IMR-90 (cell line): ENCODE measurements at places on chromosomes 16 and 17. TPM values are rescaled to one million over a fixed set of nuclear protein-coding genes. Genes with fewer than 3 reads are reported as not detected.

DNA sequence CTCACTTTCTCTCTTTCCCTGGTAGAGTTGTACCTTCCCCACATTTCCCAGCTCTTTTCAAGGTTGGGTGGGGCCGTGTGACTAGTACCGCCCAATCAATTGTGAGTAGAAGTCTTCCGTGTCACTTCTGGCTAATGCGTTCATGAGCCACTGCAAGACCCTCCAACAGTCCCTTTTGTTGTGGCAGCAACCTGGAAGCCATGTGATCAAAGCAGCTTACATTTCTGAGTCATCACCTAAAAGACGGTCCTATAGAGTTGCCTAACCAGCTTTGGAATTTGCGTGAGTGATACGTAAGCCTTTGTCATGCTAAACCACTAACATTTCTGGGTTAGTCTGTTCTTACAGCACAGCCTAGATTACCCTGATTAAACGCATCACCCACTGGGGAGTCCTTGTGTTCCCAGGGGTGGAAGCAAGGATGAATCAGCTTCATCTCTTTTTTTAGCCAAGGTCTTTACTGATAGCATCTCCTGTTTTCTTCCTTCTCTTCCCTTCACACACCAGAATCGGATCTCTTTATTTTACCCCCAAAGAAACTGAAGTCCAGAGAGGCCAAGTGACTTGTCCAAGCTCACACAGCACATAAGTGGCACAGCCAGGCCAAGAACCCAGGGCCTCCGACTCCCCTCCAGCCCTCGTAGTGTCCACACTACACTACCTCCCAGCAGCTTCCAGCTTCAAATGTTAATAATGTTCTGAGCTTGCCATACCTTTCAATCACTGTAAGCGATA lies 366.3 kb upstream of the XYLT1 start:
- peak; percentile 98 for DNase-seq

DNA sequence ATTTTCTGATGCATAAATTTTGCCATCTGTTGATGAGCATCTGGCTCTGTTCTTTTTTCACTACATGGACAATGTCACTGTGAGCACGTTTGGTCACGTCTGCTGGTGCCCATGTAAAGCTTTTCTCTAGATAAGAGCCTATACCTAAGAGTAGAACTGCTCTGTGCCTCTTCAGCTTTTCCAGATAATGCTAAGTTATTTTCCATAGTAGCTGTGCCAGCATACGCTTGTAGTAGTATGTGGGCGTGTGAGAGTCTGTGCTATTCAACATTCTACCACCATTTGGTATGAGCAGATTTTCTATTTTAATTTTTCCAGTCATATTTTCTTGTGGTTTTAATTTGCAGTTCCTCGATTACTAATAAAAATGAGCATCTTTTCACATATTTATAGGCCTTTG lies 33.2 kb downstream of the VPS35L start:
- DNase-seq, result no peak

DNA sequence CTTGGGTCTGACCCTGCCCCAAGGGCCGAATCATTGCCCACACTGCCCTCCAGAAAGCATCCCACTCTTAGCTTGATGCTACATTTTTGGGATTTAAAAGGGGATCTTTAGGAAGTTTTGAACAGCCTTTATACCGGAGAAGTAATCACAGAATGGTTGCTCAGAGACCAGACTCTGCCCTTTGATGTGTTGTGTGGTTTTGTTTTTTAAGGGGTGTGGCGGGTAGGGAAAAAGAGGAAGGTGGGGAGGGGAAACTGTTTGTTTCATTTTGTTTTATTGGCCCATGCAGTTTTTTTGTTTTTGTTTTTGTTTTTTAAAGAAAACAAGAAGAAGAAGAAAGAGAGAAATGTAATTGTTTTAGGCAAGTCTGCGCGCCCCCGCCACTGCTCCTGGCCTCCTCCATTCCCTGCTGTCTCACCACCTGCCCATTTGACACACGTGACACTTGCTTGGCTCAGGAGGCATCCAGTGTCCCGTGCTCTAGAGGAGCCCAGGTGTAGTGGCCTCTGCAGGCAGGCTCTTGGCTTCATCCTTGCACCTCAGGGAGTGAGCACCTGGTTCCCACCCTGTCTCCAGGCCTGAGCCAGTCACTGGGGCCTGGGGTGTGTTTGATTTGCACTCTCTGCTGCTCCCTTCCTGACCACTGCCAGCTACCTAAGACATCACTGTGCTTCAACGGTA lies 35.7 kb downstream of the GNAO1 start:
- no peak for DNase-seq

GRCh38 chr16:54370278-54371040 lies 83.9 kb upstream of the IRX3 start:
- no peak for DNase-seq

GRCh38 chr17:32673964-32674363 lies 187.2 kb downstream of the CDK5R1 start:
- DNase-seq, result no peak

- peak; percentile 91 for DNase-seq
Measured at GRCh38 chr16:19119564-19119963, 5.8 kb downstream of the ITPRIPL2 start.

Gene SLC43A2
- total RNA-seq, result 3.3 and 3.8 TPM in 2 replicates

DNA sequence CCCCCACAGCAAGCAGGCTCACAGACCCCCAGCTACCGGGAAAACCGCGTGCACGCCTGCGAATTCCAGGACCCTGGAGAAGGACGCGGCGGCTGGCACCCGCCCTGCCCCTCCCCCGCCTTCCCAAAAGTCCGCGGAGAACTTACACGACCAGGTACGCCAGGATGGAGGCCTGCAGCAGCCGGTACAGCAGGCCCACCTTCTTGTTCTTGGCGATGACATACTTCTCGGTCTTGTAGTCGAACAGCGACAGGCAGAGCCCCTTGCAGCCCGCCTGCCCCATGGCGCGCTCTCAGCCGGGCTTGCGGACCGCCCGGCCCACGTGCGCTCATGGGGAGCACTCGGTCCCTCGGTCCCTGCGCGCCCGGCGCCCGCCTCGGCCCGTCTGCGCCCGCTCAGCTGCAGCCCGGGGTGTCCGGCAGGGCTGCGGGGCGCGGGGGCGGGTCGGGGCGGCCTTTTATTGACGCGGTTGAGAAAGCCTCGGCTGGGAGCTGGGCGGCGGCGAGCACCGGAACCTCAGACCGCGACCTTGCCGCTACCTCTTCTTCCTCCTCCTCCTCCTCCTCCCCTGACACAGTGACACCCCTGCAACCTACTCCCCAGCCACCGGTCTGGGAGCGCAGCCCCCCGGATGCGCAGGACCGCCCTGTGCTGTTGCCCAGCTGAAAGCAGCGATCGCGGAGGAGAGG lies at the start of gene P2RX5:
Gene P2RX5 (minus strand): TSS at position 433 of the 689 bp plus-strand sequence. CDS start 150 bp downstream, at position 283.
- no peak for DNase-seq

- DNase-seq, result no peak
Measured at GRCh38 chr17:66725956-66726355, 109.0 kb upstream of the CACNG5 start.

DNA sequence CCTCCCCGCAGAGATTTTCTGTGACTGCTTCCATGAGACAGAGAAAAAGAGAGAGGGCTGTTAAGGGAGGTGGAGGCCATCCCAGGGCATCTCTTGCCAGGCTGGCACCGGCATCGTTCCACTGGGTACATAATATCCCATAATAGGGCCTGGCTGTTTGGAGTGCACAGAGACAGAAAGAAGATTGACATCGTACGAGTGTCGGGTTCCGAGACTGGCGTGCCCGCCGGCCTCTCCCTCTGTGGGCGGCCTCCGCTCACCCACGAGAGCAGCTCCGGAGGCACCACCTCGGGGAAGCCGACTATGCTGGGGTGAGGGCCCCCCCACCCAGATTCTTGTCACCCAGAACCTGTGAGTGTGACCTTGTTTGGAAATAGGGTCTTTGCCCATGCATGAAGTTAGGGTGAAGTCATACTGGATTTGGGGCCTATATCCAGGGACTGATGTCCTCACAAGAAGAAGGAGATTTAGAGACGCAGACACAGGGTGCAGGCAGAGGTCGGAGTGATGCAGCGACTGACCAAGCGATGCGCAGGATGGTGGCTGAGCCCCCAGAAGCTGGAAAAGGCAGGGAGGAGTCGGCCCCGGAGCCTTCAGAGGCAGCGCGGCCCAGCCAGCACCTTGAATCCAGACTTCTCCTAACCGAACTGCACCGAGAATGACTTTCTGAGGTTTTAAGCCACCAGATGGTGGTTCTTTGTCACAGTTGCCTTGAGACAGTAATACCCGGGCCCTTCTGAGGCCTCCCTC lies 101.8 kb upstream of the CIBAR2 start:
- no peak for DNase-seq

DNA sequence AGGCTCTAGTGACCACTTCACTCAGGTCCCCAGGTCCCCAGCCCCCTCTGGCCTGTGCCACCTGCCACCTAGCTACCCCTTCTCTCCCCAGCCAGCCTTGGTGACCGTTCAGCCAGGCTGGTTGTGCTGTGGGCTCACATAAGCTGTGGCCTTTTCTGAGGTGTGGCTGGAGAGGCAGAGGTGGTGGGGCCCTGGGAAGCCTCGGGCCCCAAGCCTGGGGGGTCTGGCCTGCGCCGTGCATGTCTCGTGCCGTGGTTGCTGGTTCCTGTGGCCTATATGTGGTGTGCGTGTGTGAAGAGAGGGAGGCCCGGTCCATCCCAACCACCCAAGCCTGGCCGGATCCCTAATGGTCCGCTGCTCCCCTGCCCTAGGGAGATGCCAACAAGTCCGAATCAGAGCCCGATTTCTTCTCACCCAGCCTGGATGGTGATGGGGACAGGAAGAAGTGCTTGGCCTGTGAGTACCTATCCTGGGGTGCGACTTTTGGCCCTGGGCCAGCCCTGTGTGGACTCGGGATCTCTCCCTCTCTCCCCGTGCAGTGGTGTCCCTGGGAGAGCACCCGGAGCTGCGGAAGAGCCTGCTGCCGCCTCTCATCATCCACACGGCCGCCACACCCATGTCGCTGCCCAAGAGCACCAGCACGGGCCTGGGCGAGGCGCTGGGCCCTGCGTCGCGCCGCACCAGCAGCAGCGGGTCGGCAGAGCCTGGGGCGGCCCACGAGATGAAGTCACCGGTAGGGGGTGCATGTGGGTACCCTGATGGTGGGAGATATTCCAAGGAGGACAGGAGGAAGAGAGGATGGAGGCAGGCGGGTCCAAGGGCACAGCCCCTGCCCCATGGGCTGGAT lies 35.9 kb downstream of the CACNA1G start:
- no peak for DNase-seq

GRCh38 chr17:63961355-63962212 lies 11.1 kb downstream of the SCN4A start:
- peak; percentile 53 for DNase-seq

DNA sequence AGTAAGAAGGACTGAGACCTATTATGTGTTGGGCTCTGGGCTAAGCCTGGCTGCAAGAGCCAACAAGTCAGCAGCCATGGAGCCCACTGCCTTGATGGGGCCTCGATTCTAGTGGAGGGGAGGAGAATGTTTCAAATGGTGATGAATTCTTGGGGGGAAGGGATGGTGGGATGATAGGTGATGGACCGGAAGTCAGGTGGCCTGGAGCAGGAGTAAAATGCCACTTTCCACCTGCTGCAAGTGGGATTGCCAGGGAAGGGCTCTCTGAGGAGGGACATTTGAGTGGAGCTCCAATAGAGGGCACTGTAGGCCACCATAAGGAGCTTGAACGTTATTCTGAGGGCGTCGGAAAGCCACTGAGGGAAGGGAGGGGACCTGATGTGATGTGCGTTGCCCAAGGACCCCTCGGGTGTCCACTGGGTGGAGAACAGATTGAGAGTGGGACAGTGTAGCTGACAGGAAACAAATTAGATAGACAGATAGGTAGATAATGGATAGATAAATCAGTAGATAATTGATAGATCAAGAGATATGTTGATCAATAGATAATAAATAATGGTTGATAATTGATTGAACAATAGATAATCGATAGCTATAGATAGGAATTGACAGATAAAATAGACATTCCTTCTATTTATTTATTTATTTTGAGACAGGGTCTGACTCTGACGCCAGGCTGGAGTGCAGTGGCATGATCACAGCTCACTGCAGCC lies 18.2 kb upstream of the NXPH3 start:
- DNase-seq, result peak; percentile 46

DNA sequence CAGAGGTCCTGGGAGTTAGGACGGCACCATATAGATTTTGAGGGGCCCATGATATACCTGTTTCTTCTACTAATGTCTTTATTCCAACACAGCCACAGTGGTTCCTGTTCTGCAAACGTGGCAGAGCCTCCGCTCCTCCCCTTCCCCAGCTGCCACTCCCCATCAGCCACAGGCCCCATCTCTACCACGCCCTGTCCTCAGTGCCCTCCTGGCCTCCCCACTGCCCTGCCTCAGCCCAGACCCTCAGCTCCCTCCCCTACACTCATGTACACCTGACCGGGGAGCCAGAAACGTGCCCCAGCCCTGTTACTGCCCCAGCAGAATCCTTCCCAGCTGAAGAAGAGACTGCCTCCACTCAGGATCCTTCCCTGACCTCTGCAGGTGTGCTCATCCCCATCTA lies 11.9 kb upstream of the RBFOX3 start:
- no peak for DNase-seq

Gene GP2
- total RNA-seq, result not detected in 2 replicates

GRCh38 chr17:45784741-45785479 lies 790 bp downstream of the CRHR1 start:
- no peak for DNase-seq

DNA sequence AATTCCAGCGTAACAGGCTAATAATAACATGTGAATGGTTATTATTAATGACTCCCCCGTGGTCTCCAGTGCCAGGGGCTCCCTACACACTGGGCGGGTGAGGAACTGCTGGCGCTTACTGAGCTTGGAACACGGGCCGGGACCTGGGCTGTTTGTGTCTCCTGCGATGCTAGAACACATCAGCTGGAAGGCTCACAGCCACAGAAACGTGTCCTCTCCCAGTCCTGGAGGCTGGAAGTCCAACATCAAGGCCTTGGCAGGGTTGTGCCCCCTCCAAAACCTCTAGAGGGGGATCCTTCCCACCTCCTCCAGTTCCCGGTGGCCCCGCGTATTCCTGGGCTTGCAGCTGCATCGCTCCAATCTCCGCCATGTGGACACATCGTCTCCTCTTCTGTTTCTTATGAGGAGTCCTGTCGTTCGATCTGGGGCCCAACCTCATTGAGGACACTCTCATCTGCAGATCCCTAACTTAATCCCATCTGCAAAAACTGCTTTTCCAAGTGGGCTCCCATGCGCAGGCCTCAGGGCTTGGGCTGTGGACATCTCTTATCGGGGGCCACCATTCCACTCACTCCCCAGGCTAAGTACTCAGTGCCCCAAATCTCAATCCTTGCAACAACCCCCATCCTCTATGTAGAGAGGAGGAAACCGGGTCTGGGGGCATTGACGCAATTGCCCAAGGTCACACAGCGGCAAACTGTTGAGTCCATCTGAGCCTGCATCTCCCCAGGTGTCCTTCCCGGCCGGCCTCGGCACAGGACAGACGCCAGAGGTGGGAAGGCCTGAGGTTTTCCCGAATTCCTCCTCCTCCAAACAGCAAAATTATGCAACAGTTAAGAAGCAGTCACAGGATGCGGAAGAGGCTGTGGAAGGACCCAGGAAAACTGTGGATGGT lies 193.9 kb downstream of the IRF8 start:
- no peak for DNase-seq

- DNase-seq, result no peak
Measured at GRCh38 chr16:8720080-8720966, 45.9 kb downstream of the ABAT start.

- peak; percentile 72 for DNase-seq
Measured at GRCh38 chr17:48499248-48499647, 31.6 kb downstream of the HOXB1 start.

GRCh38 chr16:1958715-1959268 lies 546 bp upstream of the NDUFB10 start:
- DNase-seq, result no peak

- peak; percentile 33 for DNase-seq
Measured at GRCh38 chr17:41692722-41693521, 4.2 kb downstream of the EIF1 start.

Gene FAM171A2
- 3.1 and 3.2 TPM in 2 replicates for total RNA-seq
